ENCODE measurements at places on chromosomes 11 and 22.

DNA sequence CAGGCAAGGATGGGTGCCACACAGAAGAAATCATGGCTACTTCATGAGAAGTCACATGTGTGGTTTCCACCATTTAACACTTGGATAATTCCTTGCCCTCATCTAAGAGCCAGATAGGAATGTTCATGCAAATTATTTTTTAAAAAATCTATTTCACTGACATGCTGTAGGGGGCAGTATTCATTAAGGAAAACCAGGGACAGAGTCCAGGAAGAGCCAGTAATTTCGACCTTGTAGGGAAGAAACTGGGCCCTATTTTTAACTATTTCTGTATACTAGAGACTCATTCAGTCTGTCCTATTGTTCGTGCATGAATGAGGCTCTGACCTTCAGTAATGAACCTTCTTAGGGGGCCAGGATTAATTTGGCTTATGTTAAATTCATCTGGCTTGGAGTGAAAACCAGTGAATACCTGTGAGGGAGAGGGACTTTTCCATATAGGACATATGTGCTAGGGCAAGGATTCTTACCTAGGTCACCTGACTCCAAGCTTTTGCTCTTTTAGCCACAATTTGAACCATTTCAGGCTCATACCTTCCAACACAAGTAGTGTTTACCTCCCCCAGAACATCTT, 192.7 kb downstream of the NAV2 start:
- DNase-seq, result no peak

GRCh38 chr11:128238521-128239265, 348.7 kb downstream of the ETS1 start:
- no peak for DNase-seq

DNA sequence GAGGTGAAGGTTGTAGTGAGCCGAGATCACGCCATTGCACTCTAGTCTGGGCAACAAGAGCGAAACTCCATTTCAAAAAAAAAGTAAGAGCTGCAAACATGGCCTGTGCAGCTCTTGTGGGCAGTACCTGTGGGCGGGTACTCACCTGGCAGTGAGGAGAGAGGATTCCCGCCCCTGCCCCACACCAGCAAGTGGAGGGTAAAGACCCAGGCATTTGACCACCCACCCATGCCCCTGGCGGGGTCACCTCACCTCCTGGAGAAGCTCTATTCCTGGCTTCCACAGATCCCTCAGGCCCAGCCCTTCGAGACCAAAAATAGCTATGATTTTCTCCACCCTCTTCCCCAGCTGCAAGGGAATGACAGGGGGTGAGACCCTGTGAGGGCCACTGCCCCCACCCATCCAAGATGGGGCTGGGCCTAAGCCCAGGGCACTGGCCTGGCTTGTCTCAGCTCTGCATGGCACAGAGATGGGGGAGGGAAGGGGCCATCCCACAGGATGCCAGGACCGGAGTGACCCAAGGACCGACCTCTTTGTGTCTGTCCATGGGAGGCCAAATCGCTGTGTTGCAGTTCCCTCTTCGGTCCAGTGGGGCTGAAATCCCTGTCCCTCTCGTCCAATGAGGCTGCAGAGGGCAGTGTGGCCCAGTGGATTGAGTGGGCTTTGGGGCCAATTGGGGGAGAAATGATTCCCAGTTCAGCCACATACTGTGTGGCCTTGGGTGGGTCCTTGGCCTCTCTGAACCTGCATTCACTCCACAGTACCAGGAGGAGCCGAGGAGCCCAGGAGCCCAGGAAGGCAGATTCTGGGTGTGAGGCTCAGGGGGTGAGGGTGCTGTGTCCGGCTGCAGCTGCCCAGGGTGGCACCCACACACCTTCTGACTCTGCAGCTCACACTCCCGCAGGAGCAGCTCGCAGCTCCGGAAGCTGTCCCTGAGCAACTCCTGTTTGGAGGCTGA, 14.6 kb downstream of the SEC14L6 start:
- no peak for DNase-seq

DNA sequence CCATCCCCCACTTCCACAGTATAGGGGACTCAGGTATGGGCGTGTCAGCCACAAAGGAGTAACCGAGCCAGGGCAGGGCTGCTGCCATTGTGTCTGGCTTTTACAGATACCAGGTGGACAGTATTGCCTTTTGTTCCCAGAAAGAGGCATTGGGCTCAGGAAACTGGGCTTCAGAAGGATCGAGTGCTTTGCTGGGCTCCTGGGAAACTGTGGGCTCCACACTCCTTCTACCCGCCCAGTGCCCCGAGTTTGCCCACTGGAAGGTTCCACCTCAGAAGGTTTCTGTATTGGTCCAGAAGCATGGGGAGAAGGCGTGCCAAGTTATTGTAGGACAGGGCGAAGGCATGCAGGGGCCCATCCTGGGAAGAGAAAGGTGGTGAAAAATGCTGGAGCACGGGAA, 894.4 kb downstream of the TBC1D22A start:
- no peak for DNase-seq

DNA sequence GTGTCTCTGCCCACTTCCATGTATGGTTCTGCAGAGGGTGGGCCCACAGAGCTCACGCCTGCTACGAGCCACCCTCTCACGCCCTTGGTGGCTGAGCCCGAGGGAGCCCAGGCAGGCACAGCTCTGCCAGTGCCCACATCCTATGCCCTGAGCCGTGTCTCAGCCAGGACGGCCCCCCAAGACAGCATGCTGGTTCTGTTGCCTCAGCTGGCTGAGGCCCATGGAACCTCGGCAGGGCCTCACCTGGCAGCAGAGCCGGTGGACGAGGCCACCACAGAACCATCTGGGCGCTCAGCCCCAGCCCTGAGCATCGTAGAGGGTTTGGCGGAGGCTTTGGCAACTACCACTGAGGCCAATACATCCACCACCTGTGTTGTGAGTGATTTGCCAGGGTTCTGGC, 64.0 kb downstream of the OTOG start:
- DNase-seq, result no peak

DNA sequence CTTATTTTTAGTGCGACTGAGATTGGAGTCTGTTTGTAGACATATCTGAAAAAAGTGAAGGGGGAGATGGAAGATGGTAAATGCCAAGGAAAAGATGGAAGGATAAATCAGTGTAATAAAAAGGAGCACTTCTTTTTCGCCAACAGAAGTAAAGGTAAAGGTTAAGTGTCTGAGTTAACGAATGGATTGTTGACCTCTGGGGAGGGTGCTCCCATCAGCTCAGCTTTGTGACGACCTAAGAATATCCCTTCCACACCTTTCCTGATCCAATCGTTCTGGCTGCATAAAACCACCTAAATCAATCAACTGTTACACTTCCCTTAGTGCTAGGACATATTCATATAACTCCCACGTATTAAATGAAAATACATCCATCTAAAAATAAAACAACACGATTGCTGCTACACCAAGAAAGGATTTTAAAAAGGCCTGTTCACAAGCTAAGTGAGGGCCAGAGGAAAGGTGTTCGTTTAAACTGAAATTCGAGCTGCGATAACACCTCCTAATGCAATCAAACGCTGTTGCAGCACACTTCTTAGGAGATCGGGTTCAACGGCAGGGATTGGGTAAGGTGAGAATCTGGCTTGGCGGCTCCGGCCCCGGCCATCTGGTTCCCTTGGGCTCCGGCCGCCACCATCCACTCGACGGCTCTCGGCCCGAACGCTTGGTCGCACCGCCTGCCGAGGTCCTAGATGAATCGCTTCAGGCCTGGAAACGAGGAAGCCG, 658 bp downstream of the C11orf71 start:
- DNase-seq, result no peak

DNA sequence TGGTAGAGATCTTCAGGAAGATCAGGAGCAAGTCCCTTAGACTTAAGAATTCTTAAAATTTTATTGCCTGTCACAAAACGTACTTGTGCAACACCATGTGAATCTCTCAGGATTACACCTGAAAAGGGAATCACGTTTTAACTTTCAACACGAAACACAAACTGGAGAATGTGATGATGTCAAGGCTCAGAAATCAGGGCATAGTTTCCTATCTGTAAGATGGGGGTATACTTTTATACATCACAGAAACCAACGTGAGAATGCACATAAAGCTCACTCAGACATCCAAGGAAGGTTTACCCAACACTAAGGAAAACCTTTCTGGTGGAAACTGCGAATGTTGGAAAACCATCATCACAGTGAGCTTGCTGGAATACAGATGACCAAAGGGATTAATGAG, 2.0 kb downstream of the RPS13 start:
- DNase-seq, result no peak

DNA sequence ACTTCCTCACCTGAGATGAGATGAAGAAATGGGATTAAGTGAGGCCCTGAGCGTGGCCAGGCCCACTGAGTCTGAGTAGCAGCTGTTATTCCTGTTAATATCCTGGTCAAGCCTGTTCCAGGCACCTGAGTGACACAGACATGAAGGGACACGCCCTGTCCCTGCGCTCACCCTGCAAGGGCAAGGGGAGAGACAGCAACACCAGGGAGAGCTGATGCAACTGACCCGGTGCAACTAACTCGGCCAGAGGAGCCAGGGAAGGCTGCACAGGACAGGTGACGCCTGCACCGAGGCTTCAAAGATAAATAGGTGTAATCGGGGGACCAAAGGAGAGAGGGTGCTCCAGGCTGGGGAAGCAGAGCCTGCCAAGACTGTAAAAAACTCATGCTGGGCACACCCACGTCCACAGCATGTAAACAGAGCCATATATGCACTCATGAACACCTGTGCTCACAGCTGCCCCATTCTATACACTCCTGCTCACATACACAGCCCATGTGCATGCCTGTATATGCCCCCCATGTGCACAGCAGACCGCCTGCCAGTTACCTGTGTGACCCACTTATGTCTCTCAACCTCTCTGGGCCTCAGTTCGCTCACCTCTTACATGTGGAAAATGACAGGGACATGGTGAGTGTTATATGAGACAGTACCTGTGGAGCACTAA, 22.8 kb upstream of the GCAT start:
- no peak for DNase-seq

DNA sequence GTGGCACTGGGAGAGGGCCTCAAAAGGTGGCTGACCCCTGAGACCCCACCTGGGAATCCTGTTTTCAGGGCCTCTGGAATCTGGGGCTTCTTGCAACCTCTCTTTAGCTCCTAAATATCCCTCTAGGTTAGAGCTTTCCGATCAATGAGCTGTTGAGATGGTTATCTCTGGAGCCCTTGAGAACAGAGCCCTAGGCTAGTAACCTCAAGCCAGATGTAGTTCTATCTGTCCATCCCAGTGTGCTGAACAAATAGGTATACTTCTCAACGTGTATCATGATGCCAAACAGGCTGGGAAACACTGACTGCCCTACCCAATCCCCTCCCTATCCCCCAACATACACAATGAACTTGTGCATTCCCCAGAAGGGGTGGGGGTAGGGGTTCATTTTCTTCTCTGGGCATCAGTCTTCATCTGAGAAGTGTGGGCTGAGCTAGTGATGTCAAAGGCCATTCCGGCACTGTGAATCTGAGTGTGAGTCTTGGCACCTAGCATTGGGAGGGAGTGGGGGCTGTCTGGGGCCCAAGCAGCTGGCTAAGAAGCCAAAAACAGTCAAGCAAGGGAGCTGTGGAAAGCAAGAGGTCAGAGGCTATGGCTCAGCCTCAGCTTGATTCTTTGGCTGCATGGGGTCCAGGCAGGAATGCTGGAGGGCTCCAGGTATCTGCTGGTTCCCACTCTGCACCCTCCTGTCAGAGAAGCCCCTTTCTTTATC, 17.3 kb downstream of the CD82 start:
- no peak for DNase-seq

DNA sequence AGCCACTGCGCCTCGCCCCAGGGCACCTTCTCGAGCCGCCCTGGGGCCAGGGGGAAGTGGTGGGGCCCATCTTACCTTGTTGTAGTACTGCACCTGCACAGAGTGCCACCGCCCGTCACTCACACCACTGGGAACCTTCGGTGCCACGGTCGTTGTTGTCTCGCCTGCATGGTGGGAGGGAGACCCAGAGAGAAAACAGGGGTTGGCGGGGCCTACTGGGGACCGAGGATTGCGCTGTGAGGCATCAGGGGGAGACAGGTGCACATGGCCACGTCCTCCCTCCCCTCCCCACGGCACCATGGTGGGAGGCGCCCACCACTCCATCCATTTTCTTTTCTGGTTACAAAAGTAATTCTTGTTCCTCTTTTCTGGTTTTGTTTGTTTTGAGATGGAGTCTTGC, 97.8 kb downstream of the TRMU start:
- no peak for DNase-seq

GRCh38 chr11:125542709-125543108, 26.6 kb upstream of the EI24 start:
- no peak for DNase-seq

Data from stimulated activated CD8-positive, alpha-beta memory T cell treated with anti-CD3 and anti-CD28 coated beads, Interleukin-7, amount 100 ng/mL, for 1 hour (primary cell).